ENCODE measurements at places on chromosomes 4 and X. TPM values are rescaled to one million over a fixed set of nuclear protein-coding genes. Genes with fewer than 3 reads are reported as not detected.
A peak's percentile ranks its signal among the peaks of the same experiment; 100 is the strongest.

Gene CD38
- total RNA-seq = 0.29 TPM

- no peak overlapping the region for H3K27ac ChIP-seq
- H3K36me3 ChIP-seq = no peaks in the 10 kb centered on the region
- no peak for DNase-seq
- H3K27me3 ChIP-seq = no peaks in the 10 kb centered on the region
Observed at GRCh38 chr4:37793562-37793961, 32.9 kb upstream of the PGM2 start.

DNA sequence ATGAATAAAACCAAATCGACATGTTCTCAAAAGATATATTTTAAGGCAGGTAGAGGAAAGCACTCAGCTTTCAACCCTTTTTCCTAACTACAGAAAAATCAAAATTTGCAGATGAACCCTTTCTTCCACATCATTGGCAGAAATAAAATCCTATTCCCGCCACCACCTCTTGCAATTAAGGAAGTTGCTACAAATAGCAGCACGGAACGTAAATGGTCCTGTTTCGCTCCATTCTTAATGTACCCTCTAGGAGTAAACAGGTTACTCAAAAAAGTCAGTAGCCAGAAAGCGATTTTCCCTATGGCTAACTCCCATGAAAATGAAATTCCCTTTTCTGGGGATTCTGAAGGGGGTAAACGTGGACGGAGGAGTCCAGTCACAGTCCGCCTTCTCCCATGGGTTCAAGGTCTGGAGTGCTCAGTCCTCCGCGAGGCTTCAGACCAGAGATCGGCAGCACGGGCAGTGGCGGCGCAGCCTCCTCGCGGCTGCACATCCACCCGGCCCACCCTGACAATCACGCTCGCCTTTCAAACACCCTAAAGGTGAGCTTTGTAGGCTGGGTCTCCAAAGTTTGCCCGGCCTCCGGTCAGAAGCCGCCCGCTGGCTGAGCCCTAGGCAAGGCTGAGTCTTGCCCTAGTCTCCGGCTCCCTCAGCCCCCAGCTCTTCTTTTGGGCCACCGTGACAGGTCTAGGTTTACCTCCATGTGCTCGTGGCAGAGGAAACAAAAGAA is 1.8 kb downstream of the ATP11C start:
- H3K4me1 ChIP-seq = no peaks in the 10 kb centered on the region
- peak overlapping the region; percentile 82 for H3K4me3 ChIP-seq
- peak overlapping the region; percentile 90 for H3K27ac ChIP-seq
- DNase-seq = no peak

Gene NHS
- 14.3 TPM for total RNA-seq

GRCh38 chrX:13366698-13367097 is 46.8 kb upstream of the ATXN3L start:
- H3K27ac ChIP-seq = no peak overlapping the region
- no peak overlapping the region for H3K4me3 ChIP-seq
- no peaks in the 10 kb centered on the region for H3K27me3 ChIP-seq
- DNase-seq = no peak

DNA sequence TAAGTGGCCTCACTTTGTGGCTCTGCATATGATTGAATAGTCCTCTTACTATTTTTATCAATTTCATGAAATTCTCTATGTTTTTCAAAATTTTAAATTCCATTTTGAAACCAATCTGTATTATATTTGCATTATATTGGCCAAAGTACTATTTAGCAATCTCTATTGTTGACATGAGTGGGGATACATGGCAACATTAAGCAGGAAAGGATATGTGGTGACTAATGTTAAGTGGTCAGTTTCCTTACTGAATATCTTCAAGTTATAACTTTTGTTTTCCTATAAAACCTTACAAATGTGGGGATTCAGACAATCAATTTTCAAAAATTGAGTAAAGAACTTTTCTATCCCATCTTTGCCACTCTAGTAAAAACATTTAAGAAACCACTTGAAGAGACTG is 10.2 kb downstream of the BBS7 start:
- no peaks in the 10 kb centered on the region for H3K36me3 ChIP-seq
- DNase-seq = no peak
- no peaks in the 10 kb centered on the region for H3K27me3 ChIP-seq
- no peak overlapping the region for H3K27ac ChIP-seq
- H3K4me3 ChIP-seq = no peak overlapping the region

- H3K27me3 ChIP-seq = no peaks in the 10 kb centered on the region
- H3K27ac ChIP-seq = no peak overlapping the region
- no peak overlapping the region for H3K4me3 ChIP-seq
- H3K36me3 ChIP-seq = no peaks in the 10 kb centered on the region
- DNase-seq = no peak
Observed at GRCh38 chr4:127347936-127348335, 284.8 kb upstream of the INTU start.
